Activated effector memory CD4-positive, alpha-beta T cell treated with Interleukin-2 at 50 U/mL for 16 hours (primary cell): ENCODE measurements at places on chromosomes 4 and X.

DNA sequence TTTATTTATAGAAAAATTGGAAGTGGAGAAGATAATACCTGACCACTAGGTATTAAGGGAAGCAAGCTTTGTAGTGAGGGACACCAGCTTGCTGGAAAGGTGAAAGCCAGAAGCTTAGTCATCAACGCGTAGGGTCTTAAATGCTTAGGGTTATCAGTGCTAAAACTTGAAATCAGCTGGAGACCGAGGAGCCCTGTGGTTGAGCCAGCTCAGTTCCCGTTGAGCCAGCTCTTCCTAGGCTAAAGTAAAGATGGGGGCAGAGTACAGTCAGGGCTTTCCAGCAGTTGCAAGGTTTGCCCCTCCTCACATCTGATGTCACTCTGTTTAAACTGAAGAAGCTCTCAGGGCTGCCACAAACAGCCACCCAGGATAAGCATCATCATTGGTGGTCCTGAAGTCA is 240.7 kb downstream of the DCLK2 start:
- no peak for DNase-seq

DNA sequence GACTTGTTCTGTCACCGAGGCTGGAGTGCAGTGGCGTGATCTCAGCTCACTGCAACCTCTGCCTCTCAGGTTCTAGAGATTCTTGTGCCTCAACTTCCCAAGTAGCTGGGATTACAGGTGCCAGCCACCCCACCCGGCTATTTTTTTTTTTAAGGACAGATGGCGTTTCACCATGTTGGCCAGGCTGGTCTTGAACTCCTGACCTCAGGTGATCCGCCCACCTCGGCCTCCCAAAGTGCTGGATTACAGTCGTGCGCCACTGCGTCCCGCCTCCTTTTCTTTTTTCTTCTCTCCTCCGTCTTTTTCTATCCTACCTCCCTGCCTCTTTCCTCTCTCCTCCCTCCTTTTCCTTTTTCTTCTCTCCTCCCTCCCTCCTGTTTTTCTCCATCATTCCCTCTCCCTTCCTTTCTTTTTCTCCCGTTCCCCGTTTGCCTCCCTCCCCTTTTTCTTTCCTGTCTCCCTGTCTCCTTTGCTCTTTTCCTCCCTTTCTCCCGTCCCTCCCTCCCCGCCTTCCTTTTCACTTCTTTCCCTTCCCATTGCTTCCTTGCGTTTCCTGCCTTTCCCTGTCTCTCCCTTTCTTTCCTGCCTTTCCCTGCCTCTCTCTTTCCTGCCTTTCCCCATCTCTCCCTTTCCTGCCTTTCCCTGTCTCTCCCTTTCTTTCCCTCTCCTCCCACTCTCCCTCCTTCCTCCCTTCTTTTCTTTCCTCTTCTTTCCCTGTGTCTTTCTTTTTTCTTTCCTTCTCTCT is 2.1 kb upstream of the SLC25A6 start:
- no peak for DNase-seq

DNA sequence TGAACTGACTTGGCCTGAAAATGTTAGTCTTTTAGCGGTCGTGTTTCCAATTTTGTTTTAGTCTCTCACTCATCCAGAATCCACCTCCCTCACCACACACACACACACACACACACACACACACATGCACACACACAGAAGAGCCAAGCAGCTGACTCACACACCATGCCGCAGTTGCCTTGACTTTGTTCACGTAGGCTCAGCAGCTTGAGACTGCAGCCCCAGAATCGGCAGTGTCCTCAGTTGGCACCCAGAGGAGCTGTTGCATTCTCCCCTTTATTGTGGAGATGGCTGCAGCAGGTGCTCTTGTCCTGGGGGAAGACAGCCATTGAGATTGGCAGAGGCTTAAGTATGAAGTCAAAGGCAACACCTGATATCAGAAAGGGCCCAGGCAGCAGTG is 20.9 kb upstream of the XPNPEP2 start:
- no peak for DNase-seq

DNA sequence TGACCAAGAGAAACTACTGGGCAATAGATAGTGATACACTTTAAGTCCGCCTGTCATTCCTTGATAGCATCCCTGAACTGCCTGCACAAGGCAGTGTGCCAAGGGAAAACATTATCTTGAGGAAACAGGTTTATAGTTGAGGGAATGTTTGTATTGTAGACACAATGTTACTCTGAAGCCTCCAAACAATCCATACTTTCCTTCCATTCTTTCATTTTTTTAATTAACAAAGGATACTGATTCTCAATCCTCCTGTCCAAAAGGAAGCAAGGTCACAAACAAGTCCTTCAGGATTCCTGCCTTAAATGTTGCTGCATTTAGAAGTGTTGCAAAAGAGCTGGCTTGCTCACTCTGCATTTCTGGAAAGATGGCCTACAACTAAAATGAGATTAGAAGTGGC is 61.7 kb upstream of the PRSS48 start:
- no peak for DNase-seq

- no peak for DNase-seq
These were observed 127.4 kb upstream of the SFRP2 start for GRCh38 chr4:153916273-153916755.

GRCh38 chrX:70352496-70352895 is 62.6 kb downstream of the KIF4A start:
- DNase-seq: no peak

- no peak for DNase-seq
These were observed 273.0 kb downstream of the ARHGAP24 start for GRCh38 chr4:85747882-85748491.

- no peak for DNase-seq
These were observed 14.0 kb downstream of the DOK7 start for GRCh38 chr4:3476936-3477749.

DNA sequence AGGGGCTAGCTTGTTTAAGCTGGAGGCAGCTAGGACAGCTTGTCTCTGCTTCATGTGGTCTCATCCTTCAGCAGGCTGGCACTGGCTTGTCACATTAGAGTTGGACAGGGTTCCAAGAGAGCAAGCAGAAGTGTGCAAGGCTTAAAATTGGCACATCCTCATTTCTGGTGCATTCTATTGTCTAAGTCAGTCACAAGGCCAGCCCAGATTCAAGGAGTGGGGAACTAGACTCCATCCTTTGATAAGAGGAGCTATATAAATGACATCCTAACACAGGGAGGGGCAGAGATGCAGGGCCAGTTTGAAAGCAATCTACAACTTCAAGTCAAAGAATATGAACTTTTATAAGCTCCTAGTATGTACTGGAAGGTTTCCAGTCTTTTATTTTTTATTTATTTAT is 313.2 kb downstream of the PTTG2 start:
- no peak for DNase-seq

GRCh38 chrX:10143071-10143983 is 13.4 kb upstream of the CLCN4 start:
- DNase-seq: no peak

GRCh38 chr4:94758141-94758699 is 465 bp downstream of the BMPR1B start:
- no peak for DNase-seq

DNA sequence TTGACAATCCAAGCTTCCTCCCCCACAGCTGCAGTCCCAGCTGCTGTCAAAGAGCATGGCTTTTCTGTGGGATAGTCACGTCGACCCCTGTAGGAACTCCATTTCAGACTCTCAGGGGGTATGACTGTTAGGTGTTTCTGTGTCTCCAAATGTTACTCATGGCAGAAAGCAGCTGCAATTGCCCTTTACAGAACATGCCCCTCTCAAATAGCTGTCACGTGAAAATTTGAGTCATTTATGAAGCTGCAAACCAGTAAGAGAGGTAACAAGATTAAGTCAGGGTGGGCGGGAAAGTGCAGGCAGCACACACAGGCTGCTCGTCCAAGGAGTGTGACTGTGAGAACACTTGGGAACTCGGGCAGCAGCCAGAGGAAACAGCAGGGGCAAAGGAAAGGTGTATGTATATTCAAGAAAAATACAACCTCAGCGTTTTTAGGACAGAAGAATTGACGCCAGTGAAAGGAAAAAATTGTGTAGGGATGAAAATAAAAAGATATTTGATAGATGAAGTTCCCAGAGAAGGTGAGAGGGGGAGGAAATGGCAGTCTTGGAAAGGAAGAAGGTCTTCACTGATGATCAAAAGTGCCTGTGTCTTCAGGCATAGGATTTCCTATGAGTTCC is 66.5 kb upstream of the TMEM184C start:
- DNase-seq: no peak

DNA sequence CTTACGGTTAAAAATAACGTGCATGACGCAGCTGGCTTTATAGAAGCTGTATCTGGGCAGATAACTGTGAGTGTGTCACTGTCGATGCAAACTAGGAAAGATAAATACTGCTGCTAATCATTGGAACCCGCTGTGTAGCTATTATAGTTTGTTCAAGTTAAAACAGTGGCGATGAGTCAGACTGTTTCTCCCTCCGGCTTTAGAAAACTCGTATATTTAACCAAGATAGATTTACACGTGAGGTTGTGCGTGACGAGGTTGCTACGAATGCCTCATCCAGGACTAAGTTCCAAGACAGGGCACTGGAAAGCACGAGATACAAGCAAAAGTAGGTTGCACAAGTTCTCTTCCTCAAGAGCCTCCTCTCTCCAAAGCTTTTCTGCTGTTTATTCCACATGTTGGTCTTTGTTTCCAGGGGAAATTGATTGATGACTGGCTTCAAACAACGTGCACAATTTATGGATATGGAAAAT is 270.7 kb downstream of the FBXW7 start:
- no peak for DNase-seq

- DNase-seq: no peak
These were observed 57.6 kb downstream of the MAPK10 start for GRCh38 chr4:86302251-86302650.

DNA sequence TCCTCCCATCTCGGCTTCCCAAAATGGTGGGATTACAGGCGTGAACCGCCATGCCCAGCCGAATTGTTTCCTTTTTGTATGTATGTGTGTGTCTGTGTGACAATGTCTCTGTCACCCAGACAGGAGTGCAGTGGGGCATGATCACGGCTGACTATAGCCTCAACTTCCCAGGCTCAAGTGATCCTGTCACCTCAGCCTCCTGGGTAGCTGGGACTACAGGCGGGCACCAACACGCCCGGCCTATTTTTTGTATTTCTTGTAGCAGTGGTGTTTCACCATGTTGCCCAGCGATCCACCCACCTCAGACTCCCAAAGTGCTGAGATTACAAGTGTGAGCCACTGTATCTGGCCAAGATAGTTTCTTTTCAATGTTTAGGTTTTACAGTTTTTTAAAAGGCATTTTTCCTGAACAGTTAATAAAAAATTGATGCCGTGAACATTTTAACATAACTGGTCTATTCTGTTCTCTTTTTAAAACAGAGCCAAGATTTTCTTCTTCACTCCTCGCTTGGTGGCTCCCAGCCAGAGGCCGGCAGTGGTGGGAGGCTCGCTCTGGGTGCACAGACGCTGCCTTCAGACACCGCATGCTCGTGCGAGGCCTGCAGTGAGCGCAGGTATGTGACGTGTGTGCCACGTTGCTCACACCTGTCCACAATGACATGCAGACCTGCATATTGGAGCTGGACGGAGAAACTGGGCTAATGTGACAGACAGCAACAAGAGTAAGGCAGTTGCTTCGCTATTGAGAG is 88.5 kb downstream of the FAM193A start:
- no peak for DNase-seq

DNA sequence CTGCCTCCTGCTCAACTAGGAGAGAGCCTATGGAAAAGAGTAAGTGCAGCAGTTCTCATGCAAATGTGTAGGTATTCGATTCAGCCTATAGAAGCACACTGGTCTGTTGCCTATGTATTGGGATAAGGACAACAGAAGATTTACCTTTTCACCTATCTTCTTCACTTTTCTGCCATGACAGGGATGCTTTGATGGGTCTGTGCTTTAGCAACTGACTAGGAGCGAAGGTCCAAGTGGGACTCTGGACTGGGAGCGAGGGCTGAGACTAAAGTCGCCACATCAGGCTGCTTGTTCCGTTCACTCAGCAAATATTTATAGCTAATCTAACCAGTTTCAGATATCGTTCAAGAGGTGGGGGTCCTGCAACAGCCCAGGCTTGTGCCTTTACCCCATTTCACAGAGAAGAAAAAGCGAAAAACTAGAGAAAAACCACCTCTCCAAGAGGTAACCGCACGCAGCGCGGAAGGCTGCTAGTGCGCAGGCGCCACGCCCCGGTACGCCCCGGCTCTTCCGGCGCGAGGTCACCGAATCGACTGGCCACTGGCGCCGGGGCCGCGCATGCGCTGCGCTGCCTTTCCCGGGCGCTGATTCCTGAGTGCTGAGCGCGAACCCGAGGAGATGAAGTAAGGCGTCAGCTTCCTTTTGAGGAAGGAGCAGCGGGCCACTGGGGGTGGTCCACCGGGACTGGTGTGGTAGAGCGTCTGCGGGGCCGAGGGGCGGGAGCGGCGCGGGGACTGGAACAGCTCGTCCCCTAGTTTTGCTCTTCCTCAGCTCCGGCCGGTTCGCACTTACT is at the start of gene RBMX2:
TSS of gene RBMX2 (plus strand) at position 573 of the 793 bp plus-strand sequence. CDS start at position 619, 46 bp downstream.
- DNase-seq: peak; percentile 60

- DNase-seq: no peak
These were observed 137.5 kb downstream of the AMMECR1 start for GRCh38 chrX:110180176-110180927.

- DNase-seq: no peak
These were observed 71.4 kb downstream of the GATB start for GRCh38 chr4:151689211-151689991.

DNA sequence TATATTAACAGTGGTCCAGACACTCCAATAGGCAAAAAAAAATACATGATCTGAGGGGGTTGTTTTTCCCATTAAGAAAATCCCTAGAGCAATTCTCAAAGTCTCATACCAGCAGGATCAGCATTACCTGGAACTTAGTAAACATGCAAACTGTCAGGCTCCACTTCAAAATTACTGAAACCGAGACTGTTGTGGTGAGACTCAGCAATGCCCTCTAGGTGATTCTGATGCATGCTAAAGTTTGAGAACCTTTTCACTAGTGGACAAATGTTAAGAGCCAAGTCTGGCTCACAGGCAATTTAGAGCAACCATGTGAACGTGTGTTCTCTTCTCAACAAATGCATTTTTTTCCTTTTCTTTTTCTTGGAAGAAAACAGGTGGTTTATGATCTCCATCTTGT is 30.2 kb downstream of the NEK1 start:
- no peak for DNase-seq

DNA sequence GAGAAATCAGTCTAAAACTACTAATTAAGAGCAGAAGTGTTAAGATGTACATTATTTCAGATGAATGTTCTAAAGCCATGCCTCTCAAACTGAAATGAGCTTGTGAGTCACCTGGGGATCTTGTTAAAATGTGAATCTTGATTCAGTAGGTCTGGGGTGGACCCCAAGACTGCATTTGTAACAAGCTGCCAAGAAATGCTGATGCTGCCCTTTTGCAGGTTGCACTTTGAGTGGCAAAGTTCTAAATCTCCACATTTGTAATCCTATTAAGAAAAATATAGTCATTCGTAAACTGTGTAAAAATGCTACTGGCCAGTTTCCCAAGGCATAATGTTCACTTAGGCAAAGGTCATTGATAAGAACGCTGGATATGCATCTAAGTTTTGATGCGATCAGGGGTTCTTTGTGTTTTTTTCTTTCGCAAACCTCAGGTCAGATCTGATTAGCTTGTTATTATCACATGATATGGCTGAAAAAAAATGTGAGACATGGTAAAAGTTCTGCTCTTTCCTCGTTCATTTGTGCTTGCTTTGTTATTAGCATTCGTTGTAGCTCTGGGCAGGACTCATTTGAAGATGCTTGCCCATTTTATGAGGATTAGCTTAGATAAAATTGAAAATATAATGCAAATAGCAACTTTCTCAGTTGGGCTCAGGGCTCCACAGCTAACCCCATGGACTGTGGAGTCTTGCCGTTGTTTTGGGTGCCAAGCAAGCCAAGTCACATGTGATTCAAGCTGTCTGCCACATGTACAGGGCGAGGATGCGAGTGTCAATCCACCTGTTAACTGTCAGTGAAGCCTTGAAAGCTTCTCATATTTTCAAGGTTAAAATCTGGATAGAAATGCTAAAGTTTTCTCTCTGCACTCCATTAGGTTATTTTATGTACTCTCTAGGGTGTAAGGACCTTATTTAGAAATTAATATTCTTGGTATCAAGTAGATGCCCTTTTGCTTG is 12.1 kb downstream of the TBC1D1 start:
- DNase-seq: no peak
